ENCODE measurements at places on chromosomes 13 and 19.

DNA sequence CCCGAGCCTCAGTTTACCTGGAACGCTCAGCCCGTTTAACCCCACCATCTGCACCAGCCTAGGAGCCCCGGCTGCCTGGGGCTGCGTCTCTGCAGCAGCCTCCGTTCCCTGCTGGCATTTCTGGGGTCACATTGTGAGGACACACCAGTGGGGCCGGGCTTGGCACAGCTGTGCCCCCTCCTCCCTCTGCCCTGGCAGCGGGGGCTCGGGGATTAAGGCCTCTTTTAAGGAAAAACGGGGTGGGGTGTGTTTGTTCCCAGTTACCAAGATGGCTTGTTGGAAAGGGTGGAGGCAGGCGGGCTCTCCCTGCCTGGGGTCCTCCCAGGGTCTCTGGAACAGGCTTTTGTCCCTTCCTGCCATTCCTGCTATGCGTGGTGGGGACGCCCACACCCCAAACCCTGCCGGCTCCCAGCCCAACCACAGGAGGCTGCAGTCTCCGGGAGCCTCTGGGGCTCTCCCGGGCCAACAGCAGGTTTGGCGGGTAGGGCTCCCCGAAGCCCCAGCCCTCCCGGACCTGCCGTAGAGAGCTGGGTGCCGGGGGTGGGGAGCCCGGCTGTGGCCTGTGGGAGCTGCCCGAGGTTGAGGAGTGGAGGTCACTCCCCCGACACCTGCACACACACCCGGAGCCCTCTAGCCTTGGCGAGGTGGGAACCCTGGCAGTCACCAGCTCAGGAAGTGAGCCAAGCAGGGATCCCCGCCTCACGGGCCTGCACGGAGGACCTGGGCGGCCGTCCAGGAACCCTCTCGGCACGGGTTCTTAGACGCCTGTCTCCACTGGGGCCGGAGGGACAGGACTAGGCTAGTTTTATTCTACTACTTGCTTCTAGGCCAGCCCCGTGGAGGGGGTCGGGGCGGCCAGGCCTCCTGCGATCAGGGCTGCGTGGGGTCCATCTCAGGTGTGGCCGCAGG, 36.9 kb downstream of the GADD45B start:
- no peak for DNase-seq

DNA sequence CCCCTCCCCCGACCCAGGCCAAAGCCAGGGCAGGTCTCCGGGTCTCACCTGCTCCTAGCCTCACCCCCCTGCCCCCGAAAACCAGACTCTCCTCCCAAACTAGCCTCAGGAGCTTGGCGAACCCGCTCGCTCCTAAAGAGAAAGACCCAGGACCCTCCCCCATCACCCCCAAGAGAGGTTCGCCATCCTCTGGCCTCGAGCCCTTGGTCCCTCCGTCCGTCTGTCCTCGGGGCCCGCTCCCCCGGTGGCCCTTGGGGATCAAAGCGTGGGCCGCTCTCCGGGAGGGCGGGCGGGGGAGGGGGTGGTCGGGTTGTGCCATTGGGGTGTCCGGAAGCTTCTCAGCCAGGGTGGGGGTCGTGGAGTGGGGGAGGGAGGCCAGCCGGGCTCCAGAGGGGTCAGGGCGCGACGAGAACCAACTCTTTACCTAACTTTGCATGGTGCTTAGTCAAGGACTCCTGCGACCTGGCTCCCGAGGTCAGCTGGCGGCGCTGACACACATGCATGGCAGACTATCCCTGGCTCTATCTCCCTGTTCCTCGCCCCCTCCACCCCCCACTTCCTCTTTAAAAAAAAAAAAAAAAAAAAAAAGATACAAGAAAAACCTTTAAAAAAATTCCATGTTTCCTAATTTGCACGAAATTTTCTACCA, 15.6 kb downstream of the SMIM24 start:
- no peak for DNase-seq

DNA sequence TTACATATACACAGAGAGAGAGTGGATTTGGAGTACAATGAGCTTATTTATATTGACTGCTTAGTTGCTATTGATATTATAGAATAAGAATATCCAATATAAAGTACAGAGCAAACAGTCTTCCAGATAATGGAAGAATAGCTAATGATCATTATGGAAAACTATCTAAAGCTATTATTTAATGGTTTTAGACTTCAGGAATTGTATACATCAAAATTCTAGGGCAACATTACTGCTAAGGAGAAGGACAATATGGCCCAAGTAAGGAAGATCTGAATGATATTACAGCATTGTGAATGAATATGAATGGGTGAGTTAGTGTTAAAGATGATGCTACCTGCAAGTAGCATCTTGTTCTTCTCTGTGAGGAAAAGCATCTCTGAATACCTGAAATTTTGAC, 604.2 kb upstream of the PCDH20 start:
- peak; percentile 11 for DNase-seq

DNA sequence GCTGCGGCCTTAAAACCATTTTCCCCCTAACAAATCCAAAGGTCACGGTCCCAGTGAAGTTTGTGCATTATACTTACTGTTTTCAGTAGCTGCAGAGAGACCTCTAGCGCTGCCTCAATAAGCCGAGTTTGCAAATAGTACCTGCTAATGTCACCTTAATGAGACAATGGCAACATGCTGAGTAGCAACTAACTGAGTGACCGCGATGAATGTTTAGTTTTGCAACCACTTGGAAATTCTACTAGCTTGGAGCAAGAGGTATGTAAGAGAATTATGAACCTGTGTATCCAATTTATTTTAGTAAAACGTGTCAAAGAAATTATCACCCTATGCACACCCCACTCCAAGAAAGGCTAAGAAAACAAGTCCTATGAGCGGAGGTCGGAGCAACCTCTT, 1.2 kb downstream of the KPNA3 start:
- DNase-seq = peak; percentile 52

DNA sequence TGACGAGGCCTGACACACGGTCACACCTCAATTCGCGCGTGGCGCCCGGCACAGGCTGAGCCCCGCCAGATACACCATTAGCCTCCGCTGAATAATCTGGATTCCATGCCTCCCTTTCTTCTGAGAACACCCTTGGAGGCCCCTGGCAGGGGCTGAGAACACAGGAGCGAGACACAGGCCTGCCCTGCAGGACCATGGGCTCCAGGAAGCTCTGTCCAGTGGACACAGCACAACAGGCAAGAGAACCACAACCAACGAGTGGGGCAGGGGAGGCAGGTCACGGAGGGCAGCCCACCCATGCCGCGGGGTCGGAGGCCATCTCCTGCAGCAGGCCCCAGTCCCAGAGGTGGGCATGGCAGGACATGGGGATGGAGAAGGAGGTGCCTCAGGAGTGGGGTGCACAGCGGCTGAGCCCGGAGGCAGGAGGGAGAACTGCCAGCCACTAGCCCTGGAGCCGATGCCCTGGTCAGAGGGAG, 75.8 kb upstream of the C13orf46 start:
- no peak for DNase-seq
